Activated naive CD4-positive, alpha-beta T cell treated with anti-CD3 and anti-CD28 coated beads, Interleukin-2, amount 50 U/mL, for 16 hours (primary cell): ENCODE measurements at places on chromosomes 11 and 22.

DNA sequence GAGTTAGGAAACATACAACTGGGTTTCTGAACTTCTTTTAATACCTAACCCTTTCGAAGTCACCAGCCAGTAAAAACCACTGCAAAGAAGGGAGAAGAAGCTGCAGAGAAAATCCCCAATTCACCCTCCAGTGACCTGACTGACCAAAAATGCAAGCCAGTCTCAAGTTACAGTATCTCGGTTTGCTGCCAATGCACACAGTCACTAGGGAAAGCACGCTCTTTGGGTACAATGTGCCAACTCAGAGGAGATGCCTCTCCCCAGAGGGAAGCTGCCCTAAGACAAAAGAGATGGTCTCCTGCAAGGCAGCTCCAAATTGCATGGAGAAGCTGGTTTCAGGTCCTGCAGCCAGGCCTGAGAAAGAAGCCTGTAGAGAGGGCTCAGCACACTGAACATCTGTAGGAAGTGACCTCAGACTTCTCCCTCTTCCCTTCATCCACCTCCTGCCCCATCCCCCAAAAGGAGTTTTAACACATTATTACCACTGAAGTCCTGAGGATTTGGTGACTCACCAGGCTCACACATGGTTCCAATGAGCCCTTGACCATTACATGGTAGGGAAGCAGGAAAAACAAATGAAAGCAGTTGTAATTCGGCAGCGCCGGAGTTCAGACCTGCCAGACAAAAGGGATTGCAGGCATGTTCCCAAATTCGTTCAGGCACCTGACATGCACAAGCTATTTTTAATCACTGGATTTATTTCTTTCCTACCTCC, 90.1 kb downstream of the ETS1 start:
- DNase-seq: no peak

DNA sequence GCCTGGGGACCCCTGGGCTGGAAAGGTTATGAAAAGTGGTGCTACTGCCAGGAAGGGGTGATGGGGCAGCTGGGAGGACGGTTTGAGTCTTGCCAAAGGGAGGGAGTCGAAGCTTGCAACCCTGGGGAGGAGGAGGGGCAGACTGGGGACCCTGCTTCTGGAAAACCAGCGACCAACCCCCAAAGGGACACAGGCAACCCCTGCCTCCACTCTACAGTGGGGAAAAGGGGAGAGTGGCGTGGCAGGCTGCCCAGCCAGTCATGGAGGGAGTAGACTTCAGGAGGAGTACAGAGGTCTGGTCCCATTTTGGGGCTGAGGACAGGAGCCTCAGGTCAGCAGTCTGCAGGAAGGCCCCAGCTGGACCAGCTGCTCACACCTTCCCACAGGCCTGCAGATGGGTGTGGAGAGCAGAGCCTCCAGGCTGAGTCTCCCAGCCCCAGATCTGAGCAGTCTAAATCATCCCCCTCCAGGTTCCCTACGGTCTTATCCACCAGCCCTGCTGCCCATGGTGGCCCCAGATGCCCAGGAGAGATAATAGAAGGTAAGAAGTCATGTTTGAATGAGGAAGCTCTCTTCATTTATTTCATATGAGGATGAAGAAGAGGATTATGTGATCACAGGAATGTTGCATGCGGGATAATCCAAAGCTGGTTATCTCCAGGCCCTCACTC, 3.3 kb downstream of the DDT start:
- no peak for DNase-seq

DNA sequence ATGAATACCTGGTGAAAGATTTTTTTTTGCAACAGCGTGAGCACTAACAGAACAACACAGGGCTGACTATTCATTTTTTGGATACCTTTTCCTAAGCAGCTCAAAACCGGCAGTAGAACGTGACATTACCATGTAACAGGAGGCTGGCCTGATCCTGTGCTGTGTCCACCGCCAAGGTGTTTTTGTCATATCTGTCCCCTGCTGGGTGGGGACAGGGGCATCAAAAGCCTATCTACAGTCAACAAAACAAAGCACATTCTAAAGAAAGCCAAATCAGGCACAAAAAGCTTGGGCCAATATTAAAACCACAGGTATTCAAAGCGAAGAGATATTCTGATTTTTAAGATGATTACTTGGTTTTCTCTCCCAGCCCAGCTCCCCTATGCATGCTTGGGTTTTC, 151.2 kb downstream of the LRRC4C start:
- no peak for DNase-seq

DNA sequence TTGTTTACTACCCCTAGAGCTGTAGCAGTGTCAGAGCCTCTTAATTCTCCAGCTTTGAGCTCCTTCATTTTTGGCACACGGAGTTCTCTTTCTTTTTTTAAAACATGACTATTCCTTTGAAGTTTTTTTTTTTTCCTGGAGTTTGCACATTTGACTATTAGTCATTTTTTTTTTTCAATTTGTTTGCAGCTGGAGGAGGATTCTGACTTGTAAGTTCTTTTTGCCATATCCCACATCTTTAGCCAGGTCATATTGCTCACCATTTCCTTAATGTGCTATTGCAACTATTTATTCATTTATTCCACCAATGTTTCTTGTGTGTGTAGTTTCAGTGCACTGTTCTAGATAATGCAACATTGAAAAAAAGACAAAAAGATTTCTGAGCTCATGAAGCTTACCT, 166.3 kb upstream of the ARHGAP20 start:
- no peak for DNase-seq

DNA sequence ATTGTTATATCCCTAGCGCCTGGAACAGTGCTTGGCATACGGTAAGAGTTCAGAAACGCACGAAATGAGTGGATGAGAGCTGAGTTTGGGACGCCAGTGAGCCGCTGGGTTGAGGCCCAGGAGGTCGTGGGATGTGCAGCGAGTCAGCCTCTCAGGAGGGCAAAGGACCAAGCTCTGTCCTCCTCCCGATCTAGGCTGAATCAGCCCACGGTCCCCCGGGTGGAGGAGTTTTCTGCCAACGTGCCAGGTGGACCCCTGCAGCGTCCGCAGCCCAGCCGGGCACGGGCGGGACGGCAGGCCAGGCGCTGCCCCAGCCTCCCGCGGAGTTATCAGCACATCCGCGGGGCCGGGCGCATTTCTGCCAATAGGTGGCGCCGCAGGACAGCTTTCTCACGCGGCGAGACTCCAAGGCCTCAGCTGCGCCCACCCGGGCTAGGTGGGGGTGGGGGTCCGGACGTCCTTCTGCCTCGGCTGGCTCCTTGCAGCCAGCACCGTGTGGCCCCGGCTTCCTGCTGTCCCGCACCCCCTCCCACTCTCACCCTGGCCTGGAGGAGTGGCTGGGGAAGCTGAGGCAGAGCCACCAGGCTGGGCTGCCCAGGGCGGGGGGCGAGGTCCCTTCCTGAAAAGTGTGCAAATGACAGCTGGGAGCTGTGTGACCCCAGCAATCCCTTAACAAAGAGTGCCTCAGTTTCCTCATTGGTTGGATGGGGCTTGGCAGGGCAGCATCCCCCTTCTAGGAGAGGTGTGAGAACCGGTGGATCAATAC, 2.2 kb upstream of the RPS19BP1 start:
- DNase-seq: peak; percentile 83

- no peak for DNase-seq
These were observed 56.9 kb upstream of the TOP3B start for GRCh38 chr22:22039286-22040074.

GRCh38 chr11:1073261-1073724, 1.4 kb upstream of the MUC2 start:
- DNase-seq: no peak

DNA sequence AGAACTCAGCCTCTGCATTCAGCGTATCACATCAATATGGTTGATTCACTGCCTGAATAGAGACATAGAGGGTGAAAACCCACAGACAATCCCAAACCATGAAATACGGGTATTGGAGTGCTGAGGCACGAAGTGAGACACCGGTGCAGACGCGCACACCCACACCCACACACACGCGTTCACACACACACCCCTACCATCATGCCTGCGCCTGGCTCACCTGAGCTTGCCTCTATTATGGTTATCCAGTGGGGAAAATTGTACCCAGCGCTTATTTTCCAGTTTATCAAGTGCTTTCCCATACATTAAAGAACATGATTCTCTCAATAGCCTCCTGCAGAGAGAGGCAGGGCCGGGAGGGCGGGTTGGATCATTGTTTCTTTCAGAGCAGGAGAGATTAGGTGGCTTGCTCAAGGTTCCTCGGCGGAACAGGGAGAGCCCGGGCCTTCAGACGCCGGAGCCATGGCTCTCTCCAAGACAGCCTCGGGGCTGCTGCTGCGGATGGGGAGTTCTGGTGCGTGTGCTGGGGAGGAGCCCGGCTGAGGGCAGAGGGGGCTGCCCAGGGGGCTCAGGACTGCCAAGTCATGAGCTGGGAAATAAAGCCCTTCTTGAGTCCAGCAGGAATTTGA, 78.9 kb upstream of the THY1 start:
- DNase-seq: no peak

DNA sequence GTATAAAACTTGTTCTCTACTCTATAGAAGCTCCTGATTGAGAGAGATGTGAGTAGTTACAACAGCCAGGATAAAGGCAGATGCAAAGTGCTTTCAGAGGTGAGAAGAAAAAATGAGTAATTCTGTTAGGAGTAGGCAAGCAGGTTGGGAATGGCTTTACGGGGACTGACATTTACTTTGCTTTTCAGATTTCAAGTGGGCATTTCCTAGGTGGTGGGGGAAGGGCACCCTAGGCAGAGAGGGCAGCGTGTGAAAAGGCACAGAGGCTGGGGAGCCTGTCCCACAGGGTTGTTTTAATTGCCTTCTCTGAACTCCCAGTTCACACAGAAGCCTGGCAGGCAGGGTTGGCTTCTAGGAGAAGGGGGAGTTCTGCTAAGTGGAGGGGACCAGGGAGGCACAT, 106.5 kb downstream of the NAV2 start:
- no peak for DNase-seq

DNA sequence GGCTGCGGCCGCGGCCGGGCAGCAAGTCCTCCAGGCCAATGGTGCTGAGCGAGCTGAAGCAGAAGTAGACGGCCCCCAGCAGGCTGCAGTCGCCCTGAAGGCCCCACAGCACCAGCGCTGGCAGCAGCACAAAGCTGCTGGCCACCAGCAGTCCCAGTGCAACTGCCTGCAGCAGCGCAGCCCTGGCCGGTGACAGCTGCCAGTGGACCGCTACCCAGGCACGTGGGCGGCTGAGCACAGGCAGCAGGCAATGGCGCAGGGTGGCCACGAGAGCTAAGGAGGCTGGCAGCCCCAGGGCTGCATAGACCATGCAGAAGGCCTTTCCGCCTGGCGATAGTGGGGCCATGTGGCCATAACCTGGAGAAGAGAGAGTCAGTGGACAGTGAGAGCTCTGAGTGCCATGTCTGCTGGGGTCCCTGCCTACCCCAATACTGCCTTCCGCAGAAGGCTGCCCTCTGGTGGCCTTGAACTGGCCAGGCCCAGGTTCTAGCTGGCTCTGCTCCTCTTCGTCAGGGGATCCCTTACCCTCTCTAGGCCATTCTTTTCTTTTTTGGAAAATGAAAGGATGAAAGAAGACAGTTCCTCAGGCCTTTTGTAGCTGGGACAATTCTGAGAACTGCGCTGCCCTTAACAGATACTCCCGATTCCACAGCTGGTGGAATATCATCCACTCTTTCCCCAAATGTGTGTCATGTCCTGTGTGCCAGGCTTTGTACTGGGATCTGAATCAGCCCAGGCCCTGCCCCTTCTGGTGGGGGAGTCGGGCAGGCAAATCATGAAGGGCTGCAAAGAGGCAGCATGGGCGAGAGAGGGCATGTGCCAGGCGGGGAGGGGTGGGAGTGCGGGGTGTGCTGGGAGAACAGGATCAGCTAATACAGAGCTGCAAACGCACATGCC, 1.8 kb downstream of the KCNK7 start:
- peak; percentile 58 for DNase-seq

DNA sequence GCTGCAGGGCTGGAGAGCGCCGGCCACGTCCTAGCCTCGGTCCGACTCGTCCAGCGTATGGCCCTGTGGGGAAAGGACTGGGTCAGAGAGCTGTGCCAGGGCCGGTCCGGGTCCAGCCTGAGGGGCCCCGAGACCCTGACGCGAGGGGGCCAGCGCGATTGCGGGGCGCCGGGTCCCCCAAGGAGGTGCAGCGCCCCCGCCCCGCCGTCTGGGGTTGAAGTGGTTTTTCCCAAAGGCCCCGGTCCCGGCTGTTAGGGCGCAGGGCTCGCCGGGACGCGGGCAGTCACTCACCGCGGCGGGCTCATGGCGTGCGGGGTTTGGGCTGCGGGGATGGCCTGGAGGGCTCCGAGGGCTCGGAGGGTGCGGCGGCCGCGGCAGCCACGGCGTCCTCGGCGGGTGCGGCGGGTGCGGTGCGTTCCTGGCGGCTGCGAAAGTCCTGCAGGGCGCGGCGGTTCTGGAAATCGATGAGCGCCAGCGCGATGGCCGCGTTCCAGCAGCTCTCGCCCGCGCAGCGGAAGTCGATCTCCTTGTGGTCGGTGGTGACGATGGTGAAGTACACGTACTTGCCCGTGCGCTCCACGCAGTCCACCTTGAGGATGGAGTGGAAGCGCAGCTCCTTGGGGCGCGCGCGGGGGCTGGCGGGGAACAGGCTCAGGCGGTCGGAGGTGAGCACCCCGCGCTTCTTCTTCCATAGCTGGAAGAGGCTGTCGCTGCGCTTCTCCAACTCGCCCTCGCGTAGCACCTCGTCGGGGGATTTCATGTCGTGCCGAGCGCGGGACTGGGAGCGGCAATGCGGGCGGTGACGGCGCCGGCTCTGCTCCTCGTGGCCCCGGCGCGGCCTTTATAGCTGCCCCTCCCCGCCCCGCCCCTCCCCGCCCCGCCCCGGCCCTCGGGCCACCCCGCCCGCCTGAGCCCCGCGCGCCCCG, at the start of gene PHLDA2:
PHLDA2 (minus strand) TSS at position 816 of the 926 bp plus-strand sequence; CDS start at position 760, 56 bp downstream.
- peak; percentile 58 for DNase-seq

DNA sequence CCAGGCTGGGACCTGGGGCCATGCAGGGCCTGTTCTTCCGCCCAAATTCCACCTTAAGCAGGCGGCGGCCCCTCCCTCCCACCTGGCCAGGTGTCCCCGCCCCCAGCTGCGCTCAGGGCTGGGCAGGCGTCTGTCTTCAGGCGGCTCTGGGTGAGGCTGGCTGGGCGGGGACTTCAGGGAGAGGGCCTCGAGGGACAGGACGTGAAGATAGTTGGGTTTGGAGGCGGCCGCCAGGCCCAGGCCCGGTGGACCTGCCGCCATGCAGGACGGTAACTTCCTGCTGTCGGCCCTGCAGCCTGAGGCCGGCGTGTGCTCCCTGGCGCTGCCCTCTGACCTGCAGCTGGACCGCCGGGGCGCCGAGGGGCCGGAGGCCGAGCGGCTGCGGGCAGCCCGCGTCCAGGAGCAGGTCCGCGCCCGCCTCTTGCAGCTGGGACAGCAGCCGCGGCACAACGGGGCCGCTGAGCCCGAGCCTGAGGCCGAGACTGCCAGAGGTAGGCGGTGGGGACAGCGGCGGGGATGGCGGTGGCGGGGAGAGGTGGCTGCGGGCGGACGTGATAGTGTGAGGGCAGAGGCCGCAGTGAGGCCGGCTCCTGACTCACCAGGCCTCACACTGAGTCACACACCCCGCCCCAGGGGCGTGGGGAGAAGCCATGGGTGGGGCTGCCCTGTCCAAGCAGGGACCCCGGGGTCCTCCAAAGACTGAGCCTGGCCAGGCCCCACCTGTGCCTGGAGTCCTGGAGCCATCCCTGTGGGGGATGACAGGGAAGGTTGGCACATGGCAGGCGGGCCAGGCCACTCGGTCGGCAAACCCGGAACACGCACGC, at the start of gene PKP3:
PKP3 (plus strand) TSS at position 176 of the 824 bp plus-strand sequence; CDS start at position 260, 84 bp downstream.
- DNase-seq: no peak
